WTC11 (cell line): ENCODE measurements at places on chromosomes 1 and 21. TPM values are rescaled to one million over a fixed set of nuclear protein-coding genes. Genes with fewer than 3 reads are reported as not detected.

Gene GBP7
- total RNA-seq: not detected in 3 replicates

GRCh38 chr21:32386195-32386870 lies 6.5 kb downstream of the URB1 start:
- H3K4me3 ChIP-seq: no peak overlapping the region
- no peaks in the 10 kb centered on the region for H3K27me3 ChIP-seq
- H3K4me1 ChIP-seq: peaks cover 31% of the 10 kb centered on the region
- DNase-seq: no peak
- peaks cover 56% of the 10 kb centered on the region for H3K36me3 ChIP-seq

DNA sequence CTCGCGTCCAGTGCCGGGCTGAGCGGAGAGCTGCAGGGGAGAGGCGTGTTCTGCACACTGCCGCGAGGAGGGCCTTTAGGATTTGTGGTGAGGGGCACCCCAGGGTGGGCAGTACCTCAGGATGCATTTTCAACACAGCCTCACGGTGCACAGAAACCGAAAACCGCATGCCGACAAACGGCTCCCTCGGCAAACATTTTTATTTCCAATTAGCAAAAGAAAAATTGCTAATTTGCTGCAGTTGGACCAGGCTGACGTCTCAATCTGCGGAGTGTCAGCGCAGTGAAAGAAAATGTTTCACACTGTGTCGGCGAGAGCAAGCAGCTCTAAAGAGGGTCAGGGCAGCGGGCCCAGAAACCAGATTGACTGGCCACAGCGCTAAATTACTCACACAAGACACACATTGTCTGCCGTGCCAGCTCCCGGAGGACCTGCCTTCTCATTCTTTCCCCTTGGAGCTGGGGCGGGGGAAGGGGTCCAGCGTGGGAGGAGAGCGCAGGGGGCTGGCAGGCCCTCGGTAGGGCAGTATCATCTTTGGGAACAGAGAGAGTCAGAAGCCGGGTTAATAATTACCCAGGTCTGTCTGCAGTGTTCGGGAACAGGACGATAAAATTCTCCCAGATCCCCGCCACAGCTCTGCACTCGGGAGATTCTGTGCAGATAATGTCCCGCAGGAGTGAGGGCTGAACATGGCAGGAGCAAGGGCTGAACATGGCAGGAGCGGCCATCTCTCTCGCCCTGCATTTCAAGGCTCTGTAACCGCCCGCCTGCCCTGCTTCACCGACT lies 150.2 kb downstream of the PRDM16 start:
- peak overlapping the region; percentile 41; the same call in 1 of the 2 replicates for H3K27ac ChIP-seq
- H3K36me3 ChIP-seq: no peaks in the 10 kb centered on the region
- no peak for DNase-seq
- H3K27me3 ChIP-seq: no peaks in the 10 kb centered on the region

GRCh38 chr1:233042834-233043233 lies 92.4 kb downstream of the NTPCR start:
- no peak overlapping the region for H3K4me3 ChIP-seq
- peaks cover 18% of the 10 kb centered on the region for H3K36me3 ChIP-seq
- no peak for DNase-seq
- no peaks in the 10 kb centered on the region for H3K27me3 ChIP-seq

- DNase-seq: no peak
- H3K27me3 ChIP-seq: peaks cover 4% of the 10 kb centered on the region
- H3K4me1 ChIP-seq: peaks cover 15% of the 10 kb centered on the region
- no peak overlapping the region for H3K4me3 ChIP-seq
- peak overlapping the region; percentile 15; the same call in 1 of the 2 replicates for H3K27ac ChIP-seq
- H3K36me3 ChIP-seq: peaks cover 3% of the 10 kb centered on the region
These were observed 3.2 kb upstream of the SRRM1 start for GRCh38 chr1:24639881-24640280.
